ENCODE measurements at places on chromosomes 7 and 10. TPM values are rescaled to one million over a fixed set of nuclear protein-coding genes. Genes with fewer than 3 reads are reported as not detected.

GRCh38 chr7:82164813-82165212, 278.8 kb downstream of the CACNA2D1 start:
- DNase-seq: peak; percentile 53

- peak; percentile 82 for DNase-seq
Measured at GRCh38 chr7:41085244-41085643, 617.6 kb downstream of the INHBA start.

The ARHGEF5 gene
- total RNA-seq: 1.4 TPM

DNA sequence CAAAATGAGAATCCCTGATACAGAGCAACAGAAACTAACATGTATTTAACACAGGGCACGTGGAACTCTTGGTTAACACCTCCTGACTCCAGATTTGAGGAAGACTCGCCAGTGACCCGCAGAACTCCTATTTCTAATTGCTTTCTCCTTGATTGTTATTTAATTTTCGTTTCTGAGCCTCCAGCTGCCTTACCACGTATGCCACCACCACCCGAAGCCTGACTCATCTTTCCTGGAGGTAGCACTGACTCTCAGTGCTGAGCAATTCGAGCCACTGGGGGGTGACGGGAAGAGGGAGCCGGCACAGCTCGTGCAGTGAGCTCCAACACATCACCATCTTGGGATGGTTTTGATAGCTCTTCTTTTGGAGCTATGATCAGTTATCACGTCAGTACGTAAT, 273.9 kb upstream of the MGMT start:
- peak; percentile 8 for DNase-seq

DNA sequence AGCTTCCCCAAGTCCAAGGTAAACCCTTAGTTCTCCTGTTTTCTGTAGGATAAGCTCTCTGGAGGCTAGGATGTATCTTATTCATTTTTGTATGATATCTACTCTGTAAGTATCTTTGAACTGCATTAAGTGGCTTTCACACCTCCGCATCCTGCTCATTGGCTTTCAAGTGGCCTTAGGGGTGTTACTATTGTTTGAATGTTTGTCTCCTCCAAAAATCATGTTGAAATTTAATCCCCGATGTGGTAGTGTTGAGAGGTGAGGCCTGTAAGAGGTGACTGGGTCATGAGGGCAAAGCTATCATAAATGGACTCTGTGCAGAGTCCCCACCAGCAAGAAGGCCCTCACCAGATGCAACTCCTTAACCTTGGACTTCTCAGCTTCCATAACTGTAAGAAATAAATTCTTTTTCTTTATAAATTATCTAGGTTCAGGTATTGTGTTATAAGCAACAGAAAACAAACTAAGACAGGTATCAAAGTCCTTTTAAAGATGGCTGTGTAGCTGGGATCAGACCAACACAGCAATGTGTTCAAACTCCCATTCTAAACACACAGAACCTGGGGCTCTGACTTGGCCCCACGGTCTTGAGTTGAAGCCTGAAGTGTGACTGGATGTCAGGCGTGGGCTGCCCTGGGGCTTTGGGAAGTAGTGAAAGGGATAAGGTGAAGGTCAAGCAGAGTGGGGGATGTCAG, 25.9 kb downstream of the TBXAS1 start:
- no peak for DNase-seq

The ASZ1 gene
- total RNA-seq: not detected

The SHOC2 gene
- total RNA-seq: 35.3 TPM

DNA sequence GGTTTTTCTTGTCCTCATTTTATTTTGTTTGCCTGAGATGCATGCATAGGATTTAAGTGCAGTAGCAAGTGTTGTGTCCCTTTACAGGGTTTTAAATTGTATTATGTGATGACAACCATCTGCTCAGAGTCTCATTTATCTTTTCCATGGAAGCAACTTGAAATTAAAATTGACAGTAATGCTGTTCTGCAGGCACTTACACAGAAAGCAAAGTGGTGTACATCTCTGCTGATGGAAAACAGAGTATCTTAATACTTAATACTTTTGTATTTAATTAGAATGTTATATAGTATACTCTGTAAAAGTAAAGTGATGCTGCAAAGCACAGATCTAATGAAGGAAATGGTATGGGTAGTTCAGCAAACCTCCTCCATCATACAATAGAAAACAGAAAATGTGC, 482.9 kb downstream of the POM121L12 start:
- DNase-seq: no peak

DNA sequence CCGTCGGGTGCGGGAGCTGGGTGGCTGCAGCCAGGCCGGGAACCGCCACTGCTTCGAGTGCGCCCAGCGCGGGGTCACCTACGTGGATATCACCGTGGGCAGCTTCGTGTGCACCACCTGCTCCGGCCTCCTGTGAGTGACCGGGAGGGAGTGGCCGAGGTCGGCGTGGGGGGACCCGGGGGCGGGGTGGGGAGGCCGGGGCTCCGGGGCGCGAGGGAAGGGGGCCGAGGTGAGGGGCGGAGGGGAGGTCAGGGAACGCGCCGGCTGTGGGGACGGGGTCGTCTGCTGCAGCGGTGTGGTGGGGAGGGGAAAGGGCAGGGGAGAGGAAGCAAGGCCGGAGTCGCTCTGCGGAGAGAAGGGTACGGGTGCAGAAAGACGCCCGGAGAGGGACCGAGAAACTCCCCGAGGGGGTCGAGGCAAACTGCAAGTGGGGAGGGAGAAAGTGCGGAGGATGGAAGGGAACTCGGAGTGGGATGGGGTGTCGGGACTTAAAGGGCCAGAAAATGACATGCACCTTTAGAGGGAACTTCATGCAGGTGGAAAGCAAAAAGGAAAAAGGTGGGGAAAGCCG, 518 bp downstream of the AGFG2 start:
- no peak for DNase-seq

GRCh38 chr10:63935705-63936104, 414.5 kb downstream of the REEP3 start:
- peak; percentile 5 for DNase-seq

DNA sequence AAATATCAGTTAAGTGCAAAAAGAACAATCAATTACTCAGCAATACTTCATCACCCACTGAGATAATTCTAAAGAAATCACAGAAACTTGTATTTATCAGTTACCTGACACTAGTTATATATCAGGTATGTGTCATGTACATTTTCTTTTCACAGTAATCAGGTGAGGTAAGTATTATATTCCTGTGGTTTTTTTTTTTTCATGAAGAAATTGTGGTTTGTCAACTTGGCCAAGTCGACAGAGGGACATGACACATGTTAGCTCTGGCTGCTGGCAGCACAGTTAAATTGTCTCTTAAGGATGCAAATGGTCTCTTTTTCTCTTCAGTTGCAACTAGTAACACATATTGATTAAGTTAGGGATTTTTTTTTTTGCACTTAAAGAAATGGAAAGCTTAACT, 13.7 kb upstream of the GPR141 start:
- no peak for DNase-seq

DNA sequence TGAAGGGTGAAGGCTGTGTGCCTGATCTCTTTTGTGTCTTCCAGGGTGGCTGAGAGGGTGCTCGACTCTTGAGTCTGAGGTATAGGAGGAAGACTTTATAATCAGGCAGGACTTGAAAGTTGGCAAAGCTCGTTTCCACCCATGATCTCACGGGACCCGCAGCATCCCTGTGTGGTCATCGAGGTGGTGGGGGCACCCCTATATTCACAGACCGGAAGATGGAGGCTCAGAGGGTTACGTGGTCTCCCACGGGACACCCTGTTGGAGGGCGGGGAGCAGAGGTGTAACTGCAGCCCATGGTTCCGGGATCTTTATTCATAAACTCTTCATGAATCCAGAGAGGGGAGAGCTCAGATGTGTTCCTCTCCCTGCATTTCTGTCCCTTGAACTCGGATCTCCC, 9.6 kb upstream of the SHH start:
- DNase-seq: no peak

The GPR37 gene
- 0.20 TPM for total RNA-seq

DNA sequence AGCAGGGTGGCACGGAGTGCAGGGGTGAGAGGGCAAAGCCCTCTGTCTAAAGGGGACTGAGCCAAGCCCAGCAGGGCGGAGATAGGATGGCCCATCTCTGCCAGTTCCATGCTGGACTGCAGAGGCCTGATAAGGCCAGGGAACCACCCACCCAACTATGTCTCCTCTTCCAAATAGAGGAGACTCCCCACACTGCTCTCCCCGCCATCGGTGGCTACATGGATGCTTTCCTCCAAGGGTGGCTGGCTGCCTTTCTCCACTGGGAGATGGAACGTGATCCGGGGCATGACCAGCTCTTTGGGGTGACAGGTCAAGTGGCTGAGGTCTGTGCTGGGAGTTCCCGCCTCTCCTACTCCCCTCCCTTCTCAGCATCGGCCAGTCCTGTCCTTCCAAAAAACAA, 58.1 kb upstream of the MXI1 start:
- DNase-seq: no peak

DNA sequence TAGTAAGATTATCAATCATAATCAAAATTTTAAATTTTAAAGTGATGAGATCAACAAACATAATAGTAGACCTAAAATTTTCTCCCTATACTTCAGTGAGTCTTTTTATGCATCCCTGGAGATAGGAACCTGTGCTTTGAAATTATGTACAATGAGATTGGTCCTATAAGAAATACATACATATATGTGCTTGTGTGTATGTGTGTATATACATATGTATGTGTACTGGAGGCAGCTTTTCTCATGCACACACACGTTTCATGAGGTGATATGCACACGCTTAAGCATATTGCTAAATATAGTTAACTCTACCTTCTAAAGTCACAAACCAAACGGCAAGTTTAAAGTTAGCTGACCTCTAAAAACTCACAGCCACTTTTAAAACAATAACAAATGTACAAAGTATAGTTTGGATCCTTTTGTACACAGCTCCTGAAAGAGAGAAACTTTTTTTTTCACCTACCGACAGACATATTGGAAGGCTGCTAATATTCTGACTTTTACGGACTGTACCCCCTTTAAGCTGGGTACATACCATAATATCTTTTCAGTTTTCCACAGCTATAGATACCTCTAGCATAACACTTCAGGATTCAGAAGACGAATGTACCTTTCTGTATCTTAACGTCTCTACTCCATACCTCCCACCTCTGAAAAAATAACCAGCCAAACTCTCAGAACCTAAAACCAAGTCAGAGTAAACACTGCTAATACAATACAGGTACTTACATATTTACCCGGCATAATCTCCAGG, 3.3 kb downstream of the ITGB1 start:
- DNase-seq: no peak

- DNase-seq: no peak
Measured at GRCh38 chr7:84250452-84250851, 55.9 kb upstream of the SEMA3A start.

GRCh38 chr7:24786306-24786705, 29.0 kb upstream of the GSDME start:
- peak; percentile 16 for DNase-seq

DNA sequence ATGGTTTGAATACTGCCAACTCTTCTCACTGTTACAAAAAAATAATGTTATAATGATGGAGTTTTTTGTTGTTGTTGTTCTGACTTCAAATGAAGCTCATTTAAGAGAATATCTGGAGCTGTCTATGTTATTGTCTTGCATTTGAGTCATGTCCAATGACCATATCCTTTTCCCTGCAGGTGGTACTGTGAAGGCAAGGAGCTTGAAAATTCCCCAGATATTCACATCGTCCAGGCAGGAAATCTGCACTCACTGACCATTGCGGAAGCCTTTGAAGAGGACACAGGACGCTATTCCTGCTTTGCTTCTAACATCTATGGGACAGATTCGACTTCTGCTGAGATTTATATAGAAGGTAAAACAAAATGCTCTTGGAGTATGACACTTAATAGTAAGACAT, 33.5 kb downstream of the MYPN start:
- no peak for DNase-seq

DNA sequence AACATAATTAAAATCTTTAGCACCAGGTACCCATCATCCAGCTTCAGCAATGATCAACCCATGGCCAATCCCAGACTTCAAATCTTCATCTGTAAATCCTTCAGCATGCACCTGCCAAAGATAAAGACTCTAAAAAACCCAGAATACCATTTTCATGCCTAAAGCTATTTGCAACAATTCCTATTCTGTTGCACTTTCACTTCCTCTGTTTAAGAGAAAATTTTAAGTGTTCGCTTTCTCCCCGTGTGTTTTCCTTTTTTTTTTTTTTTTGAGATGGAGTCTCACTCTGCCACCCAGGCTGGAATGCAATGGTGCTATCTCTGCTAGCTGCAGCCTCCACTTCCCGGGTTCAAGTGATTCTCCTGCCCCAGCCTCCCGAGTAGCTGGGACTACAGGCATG, 31.8 kb upstream of the HTR5A start:
- no peak for DNase-seq

DNA sequence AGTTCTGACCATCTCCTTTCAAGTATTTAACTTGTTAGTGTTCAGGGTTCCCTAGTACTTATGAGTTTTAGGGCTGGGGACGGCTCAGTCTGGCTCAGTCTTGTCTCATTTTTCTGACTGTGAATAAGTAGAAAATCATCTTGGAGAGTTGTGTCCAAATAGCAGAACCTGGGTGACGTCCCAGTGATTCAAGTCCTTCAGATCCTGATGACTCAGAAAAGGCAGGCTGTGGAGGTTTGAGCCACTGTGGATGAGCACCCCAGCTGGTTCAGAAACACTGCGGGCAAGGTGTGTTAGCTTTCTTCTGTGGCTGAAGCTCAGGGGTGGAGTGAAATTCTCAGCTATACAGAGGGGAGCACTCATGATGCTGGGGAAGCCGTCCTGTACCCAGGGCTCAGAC, 154.4 kb upstream of the NPY start:
- DNase-seq: peak; percentile 44

GRCh38 chr10:122263971-122264370, 7.1 kb upstream of the BTBD16 start:
- DNase-seq: peak; percentile 83

- peak; percentile 70 for DNase-seq
Measured at GRCh38 chr7:39592586-39592985, 26.4 kb downstream of the YAE1 start.

The NOS3 gene
- 0.39 TPM for total RNA-seq

The TAS2R41 gene
- total RNA-seq: not detected

GRCh38 chr7:91553410-91553895, 289.2 kb downstream of the FZD1 start:
- no peak for DNase-seq

DNA sequence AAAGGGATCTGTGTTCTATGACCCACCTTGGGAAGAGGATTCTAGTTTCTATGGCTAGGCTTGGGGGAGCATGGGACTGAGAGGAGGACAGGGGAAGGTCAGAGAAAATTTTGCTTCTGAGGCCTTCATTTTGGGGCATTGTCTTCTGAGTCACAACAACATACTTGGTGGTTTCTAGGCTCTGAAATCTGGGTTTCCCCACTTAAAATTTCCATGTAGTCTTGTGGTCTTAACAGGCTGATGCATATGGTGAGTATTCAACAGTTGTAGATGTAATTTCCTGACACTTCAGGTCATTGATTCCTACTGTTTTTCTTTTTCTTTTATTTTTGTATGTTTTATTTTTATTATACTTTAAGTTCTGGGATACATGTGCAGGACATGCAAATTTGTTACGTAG, 88.5 kb downstream of the ANKRD7 start:
- no peak for DNase-seq

- no peak for DNase-seq
Measured at GRCh38 chr10:109187677-109188076, 735.6 kb downstream of the XPNPEP1 start.

Measured in RPMI7951 (cell line).